ENCODE measurements at places on chromosomes 5 and 9. TPM values are rescaled to one million over a fixed set of nuclear protein-coding genes. Genes with fewer than 3 reads are reported as not detected.

The PRKACG gene
- not detected for total RNA-seq

DNA sequence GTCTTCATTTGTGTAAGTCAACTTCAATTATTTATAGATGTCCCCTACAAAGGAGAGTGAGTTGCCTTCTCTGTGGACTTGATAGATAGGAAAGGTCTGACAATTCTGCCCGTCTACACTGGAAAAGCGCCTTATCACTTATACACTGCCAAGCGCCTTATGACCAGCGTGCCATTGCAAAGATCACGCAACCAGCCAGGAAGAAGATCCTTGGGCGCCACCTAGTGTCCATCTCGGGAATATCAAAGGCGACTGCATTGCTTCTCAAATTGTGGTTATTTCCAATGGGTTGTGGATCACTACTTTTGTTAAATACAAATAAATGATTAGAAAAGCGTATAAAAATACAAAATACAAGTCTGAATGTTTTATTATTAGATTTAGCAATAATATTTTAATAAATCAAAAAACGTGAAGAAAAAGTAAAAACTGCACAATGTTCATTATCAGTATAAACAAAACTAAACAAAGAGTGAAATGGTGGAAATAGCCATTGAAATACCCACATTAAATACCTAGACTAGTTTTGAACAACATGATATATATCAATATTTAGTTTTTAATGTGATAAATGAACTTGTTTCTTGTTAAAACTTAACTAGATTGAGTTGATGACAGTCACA is 27.8 kb downstream of the SUB1 start:
- peak; percentile 76 for DNase-seq

DNA sequence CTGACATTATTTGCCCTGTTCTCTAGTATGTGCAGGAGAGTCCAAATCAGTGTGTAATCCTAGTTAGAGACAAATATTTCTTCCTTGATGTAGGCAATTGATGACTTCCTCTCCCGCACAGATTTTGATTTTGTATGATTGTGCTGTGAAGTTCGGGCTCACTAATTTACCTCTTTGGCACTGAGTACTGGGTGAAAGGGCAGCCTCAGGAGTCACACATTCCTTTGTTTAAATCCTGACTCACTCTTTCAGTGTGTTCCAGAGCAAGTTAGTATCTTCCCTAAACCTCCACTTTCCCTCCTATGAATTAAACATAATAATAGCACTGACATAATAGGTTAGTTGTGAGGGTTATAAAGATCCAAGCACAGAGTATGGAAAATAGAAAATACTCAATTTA is 269.7 kb downstream of the ISL1 start:
- no peak for DNase-seq

DNA sequence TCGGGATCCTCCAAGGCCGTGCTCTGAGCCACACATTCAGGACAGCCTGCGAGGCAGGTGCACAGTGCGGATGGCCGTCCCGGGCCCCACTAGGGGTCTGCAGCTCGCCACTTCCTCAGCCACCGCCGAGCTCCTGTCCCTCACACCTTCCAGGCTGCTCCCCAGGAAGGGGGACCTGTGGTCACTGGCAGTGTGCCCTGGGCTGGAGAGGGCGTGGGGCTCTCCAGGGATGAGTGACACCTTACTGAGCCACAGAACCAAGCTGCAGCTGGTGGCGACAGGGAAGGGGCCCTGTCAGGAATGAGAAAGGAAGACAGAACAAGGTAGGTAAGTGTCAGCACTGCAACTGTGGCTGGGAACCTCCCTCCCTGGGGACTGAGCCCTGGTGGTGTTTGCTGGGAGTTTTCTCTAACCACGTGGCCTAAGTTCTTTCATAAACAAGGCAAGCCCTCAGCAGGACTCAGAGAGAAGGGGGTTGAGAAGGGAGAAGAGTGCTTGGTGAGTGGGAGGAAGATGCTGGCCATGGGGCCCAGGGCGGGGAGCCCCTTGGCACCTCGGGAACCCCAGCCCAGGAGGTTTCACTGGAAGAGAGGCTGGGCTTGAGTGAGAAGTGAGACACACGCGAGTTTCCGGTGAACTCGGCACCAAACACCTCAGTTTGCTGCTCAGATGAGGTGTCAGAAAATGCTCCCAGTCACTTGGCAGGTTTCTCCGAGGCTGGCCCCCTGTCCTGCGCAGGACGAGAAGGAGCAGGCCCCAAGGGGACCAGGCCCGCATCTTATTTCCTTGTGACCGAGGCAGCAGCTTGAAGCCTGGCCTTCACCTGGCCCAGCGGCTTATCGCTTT is 5.2 kb downstream of the IL13 start:
- DNase-seq, result no peak

DNA sequence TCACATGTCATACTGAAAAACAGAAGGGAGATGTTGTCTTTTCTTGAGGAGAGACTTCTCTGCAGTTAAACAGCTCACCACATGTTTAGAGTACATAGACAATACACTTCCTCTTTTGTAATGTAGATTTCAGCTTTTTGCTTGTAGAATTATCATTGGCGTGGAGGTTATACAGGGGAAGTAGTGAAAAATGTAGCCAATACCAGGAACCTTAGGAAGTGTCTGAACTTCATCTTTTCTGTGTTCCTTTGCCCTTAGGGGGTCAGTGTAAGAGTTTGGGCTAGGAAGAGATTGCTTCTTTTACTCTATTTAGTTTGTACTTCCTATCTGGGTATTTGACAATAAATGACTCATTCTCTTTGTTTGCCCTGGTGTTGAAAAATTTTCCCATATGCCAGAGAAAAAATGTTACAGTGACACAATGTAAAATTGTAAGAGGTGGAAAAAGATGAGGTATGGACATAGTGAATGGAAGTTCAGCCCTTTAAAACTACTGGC is 21.0 kb upstream of the CDKN2B start:
- no peak for DNase-seq

DNA sequence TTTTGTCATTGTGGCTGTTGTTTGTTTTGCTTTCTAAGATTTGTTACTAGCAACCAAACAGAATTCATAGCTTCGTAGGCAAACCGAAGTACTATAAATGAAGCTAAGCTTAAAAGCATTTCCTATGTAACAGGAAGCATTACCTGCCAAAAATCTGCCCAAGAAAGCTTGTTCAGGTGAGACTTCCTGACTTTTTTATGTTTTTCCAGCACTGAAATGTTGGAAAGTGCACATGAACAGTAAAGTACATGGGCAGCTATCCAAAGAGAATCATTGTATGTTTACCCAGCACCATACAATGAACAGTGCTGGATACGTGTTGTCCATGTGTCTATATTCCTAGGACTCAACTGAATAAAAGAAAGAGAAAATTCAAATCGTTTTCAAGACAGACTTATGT is 247.1 kb downstream of the NFIB start:
- DNase-seq, result no peak

GRCh38 chr5:80346055-80346454 is 26.3 kb downstream of the SPZ1 start:
- peak; percentile 63 for DNase-seq

DNA sequence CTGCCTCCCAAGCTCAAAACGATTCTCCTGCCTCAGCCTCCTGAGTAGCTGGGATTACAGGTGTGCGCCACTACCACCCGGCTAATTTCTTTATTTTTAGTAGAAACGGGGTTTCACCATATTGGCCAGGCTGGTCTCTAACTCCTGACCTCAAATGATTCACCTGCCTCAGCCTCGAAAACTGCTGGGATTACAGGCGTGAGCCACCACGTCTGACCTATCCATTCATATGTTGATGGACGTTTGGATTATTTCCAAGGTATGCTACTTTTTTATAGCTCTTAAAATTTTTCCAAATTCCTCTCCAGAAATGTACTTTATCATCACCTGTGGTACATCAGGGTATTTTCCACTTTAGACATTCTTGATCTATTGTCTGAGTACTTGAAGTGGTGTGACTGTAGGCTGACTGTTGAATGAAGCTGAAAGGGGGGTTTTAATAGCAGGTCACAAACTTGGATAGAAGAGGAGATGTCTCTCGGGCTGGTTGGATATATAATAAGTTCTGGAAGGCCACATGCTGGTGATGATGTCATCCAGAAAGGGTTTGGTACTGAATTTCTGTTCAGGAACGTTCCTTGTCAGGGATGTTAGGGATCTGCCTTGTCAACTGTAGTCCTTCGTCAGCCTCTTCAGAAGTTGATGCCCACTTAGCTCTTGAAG is 7.4 kb downstream of the CTNNA1 start:
- DNase-seq, result no peak

DNA sequence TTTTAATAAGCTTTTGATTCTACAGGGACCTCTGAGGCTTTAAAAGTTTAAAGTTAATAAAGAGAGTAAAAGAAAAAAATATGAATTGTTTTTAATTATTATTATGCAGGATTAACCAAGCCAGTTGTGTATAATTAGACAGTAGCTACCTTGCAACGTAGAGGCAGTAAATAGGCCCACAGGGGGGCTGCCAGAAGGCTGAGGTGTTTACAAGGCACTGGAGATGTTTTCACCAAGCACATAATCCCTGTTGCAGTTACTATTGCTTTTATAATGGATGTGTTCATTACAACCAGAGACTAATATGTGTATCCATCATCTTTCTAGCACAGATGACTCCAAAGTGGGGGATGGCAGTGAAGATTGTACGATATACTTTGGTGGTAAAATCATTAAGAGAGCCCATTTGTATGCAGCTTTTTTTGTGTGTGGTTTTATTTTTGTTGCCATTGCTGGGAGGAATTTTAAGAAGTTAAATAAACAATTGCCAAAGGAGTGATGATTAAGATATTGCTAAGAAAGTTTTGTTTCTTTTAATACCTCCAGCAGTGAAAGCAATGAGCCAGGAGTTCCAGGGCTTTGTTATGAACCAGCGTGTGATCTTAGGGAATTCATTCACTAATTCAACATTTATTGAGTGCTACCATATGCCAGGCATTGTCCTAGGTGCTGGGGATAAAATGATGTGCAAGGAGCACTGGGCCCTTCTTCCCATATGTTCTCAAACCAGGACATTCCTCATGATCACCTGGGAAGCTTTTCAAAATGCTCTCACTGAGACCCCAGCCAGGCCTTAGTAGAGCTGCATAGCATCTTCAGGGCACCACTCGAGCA is 138.7 kb upstream of the EFNA5 start:
- no peak for DNase-seq

The SLC34A3 gene
- total RNA-seq, result not detected

GRCh38 chr5:114612406-114612805 is 250.5 kb downstream of the KCNN2 start:
- no peak for DNase-seq

GRCh38 chr9:32584784-32585183 is 11.8 kb upstream of the NDUFB6 start:
- DNase-seq, result no peak

The DNLZ gene
- total RNA-seq, result 22.3 TPM

DNA sequence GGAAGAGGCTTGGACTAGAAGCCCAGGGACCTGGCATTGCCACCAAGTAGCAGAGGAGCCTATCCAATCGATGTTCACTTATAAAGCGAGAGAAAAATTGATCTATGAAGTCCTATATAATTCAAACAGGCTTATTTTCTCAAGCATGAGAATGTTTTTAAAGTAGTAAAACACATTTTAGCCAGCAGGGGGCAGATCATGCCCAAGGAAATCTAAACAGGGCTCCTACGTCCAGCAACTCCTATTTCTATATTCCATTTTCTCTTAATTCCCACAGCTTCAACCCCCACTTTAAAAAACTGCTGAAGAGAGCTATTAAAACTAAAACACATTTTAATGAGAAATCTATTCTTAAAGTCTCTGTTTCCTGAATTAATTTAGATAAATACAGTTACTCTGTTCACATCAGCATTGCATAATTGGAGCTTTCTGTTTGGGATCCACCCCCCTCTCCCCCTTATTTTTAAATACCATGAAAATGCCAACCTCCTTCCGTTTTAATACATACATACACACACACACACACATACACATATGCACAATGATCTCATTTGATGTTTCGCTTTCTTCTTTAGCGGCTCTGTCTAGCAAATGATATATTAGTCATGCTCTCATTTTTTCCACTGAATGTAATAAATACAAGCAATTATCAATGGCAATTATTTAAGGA is 144.9 kb downstream of the MYO10 start:
- no peak for DNase-seq

- no peak for DNase-seq
Measured at GRCh38 chr9:134329886-134330285, 3.6 kb downstream of the RXRA start.

The FBXL7 gene
- 14.6 TPM for total RNA-seq

DNA sequence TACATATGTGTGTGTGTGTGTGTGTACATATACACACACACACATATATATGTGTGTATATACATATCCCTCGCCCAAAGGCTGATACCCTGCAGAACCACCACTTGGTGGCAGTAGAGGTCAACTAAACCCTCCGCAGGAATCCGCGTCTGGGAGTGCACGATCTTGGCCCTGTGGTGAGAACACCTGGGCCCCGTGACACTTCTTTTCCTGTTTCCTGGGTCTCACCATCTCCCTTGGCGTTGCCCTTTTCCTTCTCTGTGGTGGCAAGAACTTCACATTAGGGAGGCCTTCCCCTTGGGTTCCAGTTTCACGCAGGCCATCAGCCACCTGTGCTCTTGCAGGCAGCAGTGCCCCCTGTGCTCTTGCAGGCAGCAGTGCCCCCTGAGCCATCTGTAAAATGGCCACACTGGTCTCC is 8.2 kb downstream of the IL9 start:
- DNase-seq, result peak; percentile 80

The FOXI1 gene
- not detected for total RNA-seq

All from H9 (cell line).